ENCODE measurements at places on chromosomes 1 and 21. TPM values are rescaled to one million over a fixed set of nuclear protein-coding genes. Genes with fewer than 3 reads are reported as not detected.

DNA sequence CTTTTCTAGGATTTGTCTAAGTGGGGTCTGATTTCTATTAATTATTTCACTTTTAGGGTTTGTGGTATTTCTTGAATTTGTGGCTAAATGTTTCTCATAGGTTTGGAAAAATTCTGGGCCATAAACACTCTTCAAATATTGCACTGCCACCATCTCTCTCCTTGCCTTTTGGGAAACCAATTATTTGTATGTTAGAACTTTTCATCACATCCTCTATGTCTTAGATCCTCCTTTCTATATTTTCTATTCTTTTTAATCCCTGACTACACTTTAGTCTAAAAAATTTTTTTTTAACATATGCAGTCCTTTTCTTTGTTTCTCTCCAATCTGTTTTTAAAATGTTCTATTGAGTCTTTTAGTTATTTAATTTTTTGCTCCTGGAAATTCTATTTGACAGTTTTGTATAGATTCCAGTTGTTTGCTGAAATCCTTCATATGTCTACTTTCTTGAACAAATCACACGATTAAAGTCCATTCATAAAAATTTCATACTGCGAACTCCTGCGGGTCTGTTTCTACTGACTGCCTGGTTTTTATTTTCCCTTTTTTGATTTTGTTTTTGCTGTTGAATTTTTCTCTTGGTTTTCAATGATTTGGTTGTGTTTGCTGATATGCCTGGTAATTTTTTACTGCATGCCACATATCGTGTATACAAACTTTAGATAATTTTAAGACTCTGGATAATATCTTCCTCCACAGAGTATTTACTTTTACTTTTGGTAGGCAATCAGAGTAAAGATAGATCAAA lies 143.1 kb downstream of the COQ8A start:
- H3K27me3 ChIP-seq = peaks cover 6% of the 10 kb centered on the region
- H3K4me1 ChIP-seq = no peaks in the 10 kb centered on the region
- no peak overlapping the region for H3K27ac ChIP-seq
- no peak overlapping the region for H3K4me3 ChIP-seq

GRCh38 chr1:53051676-53052075 lies 10.3 kb upstream of the PODN start:
- no peak overlapping the region for H3K4me3 ChIP-seq
- no peak for DNase-seq
- H3K36me3 ChIP-seq = peaks cover 32% of the 10 kb centered on the region
- H3K27ac ChIP-seq = no peak overlapping the region
- peaks cover 4% of the 10 kb centered on the region for H3K4me1 ChIP-seq

Gene KRTAP12-2
- total RNA-seq = not detected

DNA sequence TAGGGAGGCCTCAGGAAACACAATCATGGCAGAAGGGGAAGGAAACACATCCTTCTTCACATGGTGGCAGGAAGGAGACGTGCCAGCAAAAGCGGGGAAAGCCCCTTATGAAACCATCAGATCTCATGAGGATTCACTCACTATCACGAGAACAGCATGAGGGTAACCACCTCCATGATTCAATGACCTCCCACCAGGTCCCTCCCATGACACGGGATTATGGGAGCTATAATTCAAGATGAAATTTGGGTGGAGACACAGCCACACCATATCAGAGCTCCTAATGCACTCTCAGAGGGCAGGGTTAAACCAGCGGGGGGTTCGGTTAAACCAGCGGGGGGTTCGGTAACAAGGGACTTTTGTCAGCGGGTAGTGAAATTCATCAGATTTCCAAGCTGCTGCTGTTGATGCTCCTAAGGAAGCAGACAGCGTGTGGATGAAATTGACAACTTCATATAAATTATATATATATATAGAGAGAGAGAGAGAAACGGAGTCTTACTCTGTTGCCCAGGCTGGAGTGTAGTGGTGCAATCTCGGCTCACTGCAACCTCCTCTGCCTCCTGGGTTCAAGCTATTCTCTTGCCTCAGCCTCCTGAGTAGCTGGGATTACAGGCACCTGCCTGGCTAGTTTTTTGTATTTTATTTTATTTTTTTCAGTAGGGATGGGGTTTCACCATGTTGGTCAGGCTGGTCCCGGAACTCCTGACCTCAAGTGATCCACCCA lies 4.2 kb downstream of the CSTB start:
- no peak for DNase-seq
- H3K4me3 ChIP-seq = no peak overlapping the region
- H3K4me1 ChIP-seq = peaks cover 28% of the 10 kb centered on the region
- no peaks in the 10 kb centered on the region for H3K27me3 ChIP-seq
- H3K27ac ChIP-seq = no peak overlapping the region

Gene CDK11B
- 39.5 TPM for total RNA-seq

- H3K4me1 ChIP-seq = peaks cover 4% of the 10 kb centered on the region
- no peak overlapping the region for H3K27ac ChIP-seq
- H3K27me3 ChIP-seq = peaks cover 68% of the 10 kb centered on the region
- DNase-seq = peak; percentile 40
- H3K4me3 ChIP-seq = no peak overlapping the region
Observed at GRCh38 chr1:23216771-23217420, 406 bp downstream of the HTR1D start.

- peaks cover 32% of the 10 kb centered on the region for H3K4me1 ChIP-seq
- H3K36me3 ChIP-seq = peaks cover 25% of the 10 kb centered on the region
- H3K27ac ChIP-seq = no peak overlapping the region
- DNase-seq = no peak
- peak overlapping the region; percentile 98 for H3K4me3 ChIP-seq
Observed at GRCh38 chr1:147169840-147170674, 2.2 kb downstream of the PRKAB2 start.

Gene IQGAP3
- total RNA-seq = 31.0 TPM

Gene KRTAP21-2
- not detected for total RNA-seq

Gene OR10X1
- not detected for total RNA-seq

GRCh38 chr1:185824106-185824505 lies 89.9 kb downstream of the HMCN1 start:
- H3K27ac ChIP-seq = no peak overlapping the region
- H3K4me3 ChIP-seq = no peak overlapping the region
- peaks cover 5% of the 10 kb centered on the region for H3K27me3 ChIP-seq
- no peaks in the 10 kb centered on the region for H3K36me3 ChIP-seq

Gene TCP10L
- total RNA-seq = 0.42 TPM

Gene MAP10
- 3.1 TPM for total RNA-seq

DNA sequence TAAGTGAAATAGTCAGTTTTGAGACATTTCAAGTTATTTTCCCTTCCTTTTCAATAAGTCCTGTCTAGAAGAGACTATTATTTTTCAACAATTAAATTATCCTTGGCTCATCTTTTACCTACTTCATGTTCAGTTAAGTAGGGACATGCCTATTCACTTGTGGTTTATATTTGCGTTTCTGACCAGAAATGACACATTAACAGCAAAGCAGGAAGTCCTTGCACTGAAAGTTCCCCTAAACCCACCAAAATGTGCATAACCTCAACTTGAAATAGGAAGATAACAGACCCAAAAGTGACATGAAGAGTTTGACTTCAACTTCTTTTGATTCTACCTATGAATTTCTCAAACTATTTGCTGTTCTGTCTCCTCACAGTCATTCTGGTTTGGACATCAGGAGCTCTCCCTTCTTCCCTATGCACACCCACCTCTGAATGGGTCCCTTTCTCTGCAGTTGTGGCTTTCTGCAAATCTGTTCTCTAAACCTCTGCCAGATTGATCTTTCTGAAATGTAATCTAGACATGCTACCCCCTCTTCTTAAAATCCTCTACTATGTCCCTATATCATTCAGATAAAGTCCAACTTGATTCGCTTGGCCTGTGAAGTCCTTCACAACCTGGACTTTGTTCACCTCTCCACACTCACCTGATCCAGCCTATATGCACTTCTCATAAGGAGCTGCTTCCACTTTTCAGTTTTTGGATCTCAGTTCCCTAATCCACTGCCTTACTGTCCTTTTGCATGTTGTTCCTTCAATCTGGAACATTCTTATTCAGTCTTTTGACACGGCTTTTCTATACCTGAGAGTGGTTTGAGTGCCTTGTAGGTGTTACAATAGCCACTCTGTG lies 661.5 kb upstream of the ADGRL4 start:
- no peaks in the 10 kb centered on the region for H3K36me3 ChIP-seq
- H3K27ac ChIP-seq = no peak overlapping the region
- DNase-seq = no peak
- H3K4me3 ChIP-seq = no peak overlapping the region
- no peaks in the 10 kb centered on the region for H3K4me1 ChIP-seq
- H3K27me3 ChIP-seq = no peaks in the 10 kb centered on the region

- no peaks in the 10 kb centered on the region for H3K27me3 ChIP-seq
- DNase-seq = no peak
- H3K36me3 ChIP-seq = peaks cover 81% of the 10 kb centered on the region
- peak overlapping the region; percentile 87 for H3K27ac ChIP-seq
- peaks cover 70% of the 10 kb centered on the region for H3K4me1 ChIP-seq
Observed at GRCh38 chr1:167435484-167435883, 82.8 kb downstream of the CD247 start.

- no peak overlapping the region for H3K4me3 ChIP-seq
- H3K4me1 ChIP-seq = peaks cover 18% of the 10 kb centered on the region
- no peak overlapping the region for H3K27ac ChIP-seq
- no peaks in the 10 kb centered on the region for H3K27me3 ChIP-seq
- peak; percentile 51 for DNase-seq
Observed at GRCh38 chr21:42537106-42537742, 23.6 kb downstream of the SLC37A1 start.

Gene OR2T11
- total RNA-seq = not detected

DNA sequence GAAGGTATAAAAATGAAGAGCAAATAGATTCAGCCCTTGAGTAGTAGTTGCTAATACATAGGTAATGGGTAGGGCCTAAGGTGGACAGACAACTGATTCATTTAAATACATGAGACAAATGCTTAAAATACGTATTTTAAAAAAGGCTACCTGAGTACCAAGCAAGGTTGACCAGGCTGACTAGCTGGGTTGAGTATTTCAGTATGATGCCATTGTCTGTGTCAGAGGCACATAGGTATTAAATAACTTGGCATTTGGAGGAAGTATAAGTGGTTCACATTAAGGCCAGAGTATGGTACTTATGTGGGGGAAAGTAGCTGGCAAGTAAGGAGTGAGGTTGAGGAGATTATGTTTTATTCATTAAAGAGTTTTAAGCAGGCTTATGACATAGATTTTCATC lies 19.4 kb downstream of the NEK7 start:
- H3K36me3 ChIP-seq = peaks cover 5% of the 10 kb centered on the region
- peak overlapping the region; percentile 64 for H3K27ac ChIP-seq
- H3K4me3 ChIP-seq = peak overlapping the region; percentile 33
- H3K4me1 ChIP-seq = peaks cover 88% of the 10 kb centered on the region
- no peaks in the 10 kb centered on the region for H3K27me3 ChIP-seq
- no peak for DNase-seq

DNA sequence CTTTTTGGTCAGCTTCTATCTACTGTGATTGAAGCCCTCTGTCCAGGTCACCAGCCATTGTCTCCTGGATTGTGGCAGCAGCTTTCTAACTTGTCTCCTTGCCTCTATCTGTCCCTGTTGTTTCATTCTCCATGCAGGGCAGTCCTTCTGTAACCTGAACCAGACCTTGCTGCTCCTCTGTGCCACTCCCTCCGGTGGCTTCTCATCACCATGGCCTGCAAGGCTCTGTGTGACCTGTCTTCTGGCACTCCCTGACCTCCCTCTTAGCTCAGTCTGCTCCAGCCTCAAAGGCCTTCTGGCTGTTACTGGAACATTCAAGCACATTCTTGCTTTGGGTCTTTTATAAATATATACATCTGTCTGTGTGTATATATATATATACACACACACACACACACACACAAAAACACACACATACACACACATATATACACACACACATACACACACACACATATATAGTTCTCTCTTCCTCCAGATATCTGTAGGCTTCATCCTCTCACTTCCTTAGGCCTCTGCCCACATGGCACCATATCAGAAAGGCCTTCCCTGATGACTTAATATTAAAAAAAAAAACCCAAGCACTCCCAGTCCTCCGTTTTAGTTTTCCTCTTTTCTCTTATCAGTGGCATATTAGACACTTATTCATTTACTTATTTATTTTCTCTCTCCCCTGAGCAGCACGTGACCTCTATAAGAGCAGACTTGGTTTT lies 21.2 kb upstream of the JUN start:
- no peak overlapping the region for H3K27ac ChIP-seq
- H3K4me1 ChIP-seq = peaks cover 3% of the 10 kb centered on the region
- DNase-seq = no peak

- H3K27me3 ChIP-seq = no peaks in the 10 kb centered on the region
- H3K4me3 ChIP-seq = no peak overlapping the region
- peaks cover 15% of the 10 kb centered on the region for H3K4me1 ChIP-seq
- no peak for DNase-seq
- H3K27ac ChIP-seq = no peak overlapping the region
Observed at GRCh38 chr1:221740369-221740992, 1.4 kb downstream of the DUSP10 start.

DNA sequence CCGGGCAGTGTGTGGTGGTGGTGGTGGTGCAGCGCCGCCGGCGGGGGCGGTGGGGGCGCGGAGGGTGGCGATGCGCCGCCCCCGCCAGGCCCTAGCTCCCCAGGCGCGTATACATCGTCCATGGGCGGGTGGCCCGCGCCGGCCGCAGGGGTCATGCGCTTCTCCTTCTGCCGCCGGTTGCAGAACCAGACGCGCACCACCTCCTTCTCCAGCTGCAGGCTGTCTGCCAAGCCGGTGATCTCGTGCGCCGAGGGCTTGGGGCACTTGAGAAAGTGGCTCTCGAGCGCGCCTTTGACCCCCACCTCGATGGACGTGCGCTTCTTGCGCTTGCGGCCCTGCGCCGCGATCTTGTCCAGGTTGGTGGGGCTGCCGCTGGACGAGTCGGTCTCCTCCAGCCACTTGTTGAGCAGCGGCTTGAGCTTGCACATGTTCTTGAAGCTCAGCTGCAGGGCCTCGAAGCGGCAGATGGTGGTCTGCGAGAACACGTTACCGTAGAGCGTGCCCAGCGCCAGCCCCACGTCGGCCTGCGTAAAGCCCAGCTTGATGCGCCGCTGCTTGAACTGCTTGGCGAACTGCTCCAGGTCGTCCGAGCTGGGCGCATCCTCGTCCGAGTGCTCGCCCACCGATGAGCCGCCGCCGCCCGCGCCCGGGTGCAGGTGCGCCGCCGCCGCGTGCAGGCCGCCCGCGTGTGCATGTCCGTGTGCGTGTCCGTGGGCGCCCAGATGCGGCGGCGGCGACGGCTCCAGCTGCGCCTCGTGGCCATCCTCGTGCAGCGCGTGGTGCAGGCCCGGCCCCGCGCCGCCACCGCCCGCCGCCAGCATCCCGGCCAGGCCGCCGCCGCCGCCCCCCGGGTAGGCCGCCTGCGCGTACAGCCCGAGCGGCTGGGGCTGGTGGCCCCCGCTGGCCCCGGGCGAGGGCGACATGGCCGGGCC lies 926 bp downstream of the POU3F1 start:
- no peak overlapping the region for H3K27ac ChIP-seq
- no peaks in the 10 kb centered on the region for H3K36me3 ChIP-seq
- H3K27me3 ChIP-seq = peaks cover 56% of the 10 kb centered on the region
- H3K4me3 ChIP-seq = peak overlapping the region; percentile 8
- H3K4me1 ChIP-seq = peaks cover 10% of the 10 kb centered on the region
- no peak for DNase-seq

Gene ATP1A2
- not detected for total RNA-seq
